ENCODE measurements at places on chromosomes 16 and 17.

- DNase-seq: no peak
Measured at GRCh38 chr16:24088767-24089166, 167.4 kb upstream of the CACNG3 start.

- no peak for DNase-seq
Measured at GRCh38 chr17:72126575-72127486, 6.0 kb downstream of the SOX9 start.

GRCh38 chr16:19289811-19290485 is 4.4 kb downstream of the CLEC19A start:
- DNase-seq: no peak

GRCh38 chr16:86061318-86061695 is 162.3 kb downstream of the IRF8 start:
- no peak for DNase-seq

DNA sequence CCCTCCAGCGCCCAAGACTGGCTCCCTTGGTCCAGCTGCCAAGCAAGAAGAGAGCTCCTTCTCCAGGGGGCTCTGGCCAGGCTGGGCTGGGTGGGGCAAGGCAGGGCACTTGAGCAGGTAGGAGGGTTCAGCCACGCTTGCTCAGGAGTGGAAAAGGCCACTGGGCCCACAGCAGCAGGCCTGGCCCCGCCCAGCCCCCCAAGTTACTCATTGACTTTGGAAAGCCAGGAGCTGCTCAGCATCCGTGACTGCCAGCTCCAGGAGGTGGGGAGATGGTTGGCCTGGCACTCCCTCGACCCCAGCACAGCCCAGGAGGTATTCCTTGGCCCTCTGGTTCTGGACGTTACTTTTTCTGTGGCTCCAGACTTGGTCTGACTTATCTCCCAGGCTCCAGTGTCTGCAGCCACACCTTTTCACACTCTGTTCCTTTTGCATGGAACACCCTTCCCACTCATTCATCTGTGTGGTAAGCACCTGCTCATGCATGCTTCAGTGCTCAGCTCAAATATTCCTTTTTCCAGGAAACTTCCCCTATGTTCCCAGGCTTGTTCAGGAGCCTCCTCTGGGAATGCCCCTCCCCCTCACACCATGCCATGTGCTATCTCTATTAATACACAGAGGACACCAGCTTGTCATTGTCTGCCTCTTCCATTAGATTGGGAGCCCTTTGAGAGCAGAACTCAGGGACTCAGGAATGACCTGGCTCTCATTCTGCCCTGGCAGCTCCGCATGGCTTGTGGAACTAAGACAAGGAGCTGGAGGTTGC is at the start of gene CDH16:
CDH16 (minus strand) TSS at position 83 of the 766 bp plus-strand sequence. CDS start 820 bp downstream, outside the sequence.
- no peak for DNase-seq

DNA sequence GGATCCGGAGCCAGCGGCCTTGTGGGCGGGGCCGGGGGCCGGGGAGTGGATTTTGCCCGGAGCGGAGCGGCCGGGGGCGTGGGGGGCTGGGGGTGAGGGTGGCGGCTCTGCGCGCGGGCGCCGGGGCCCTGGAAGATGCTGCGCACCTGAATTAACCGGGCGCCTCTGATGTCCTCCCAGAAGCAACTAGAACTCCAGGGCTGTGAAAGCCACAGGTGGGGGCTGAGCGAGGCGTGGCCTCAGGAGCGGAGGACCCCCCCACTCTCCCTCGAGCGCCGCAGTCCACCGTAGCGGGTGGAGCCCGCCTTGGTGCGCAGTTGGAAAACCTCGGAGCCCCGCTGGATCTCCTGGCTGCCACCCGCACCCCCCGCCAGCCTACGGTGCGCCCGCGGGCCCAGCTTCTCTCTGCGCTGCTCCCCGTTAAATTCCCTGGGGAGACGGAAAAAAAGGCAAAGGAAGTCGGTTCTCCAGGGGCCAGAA is 549 bp downstream of the SLC26A11 start:
- DNase-seq: peak; percentile 16

DNA sequence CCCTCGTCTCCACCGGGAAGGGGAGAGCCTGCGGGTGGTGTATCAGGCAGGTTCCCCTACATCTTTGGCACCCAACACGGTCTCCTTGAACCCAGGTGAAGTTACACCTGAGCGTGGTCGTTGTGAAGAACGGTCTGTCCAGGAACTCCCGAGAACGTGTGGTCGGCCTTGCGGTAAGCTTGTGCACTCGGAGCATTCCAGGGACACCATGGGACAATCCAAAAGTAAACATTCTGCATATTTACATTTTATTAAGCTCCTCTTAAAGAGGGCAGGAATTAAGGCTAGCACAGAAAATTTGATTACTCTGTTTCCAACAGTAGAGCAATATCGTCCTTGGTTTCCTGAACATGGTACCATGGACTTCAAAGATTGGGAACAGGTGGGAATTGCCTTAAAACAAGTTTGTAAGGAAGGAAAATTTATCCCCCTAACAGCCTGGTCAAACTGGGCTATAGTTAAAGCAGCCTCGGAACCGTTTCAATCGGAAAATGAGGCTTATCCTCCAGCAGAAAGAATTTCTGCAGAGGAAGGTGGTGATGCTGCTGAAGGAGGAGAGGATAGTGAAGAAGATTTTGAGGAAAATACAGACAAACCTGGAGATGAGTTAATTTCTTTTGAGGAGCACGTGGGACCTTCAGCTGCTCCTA is 18.2 kb downstream of the ALOX15B start:
- DNase-seq: no peak

GRCh38 chr17:80871341-80871740 is 120.3 kb upstream of the CHMP6 start:
- DNase-seq: peak; percentile 31

GRCh38 chr17:81035521-81036196 is 708 bp downstream of the BAIAP2 start:
- no peak for DNase-seq

- DNase-seq: no peak
Measured at GRCh38 chr16:68972720-68973119, 129.4 kb downstream of the TANGO6 start.

GRCh38 chr17:7114875-7115614 is 423 bp upstream of the ASGR2 start:
- peak; percentile 31 for DNase-seq
